ENCODE measurements at places on chromosomes 11 and 22.

GRCh38 chr22:48423481-48423911 lies 1404.2 kb downstream of the BRD1 start:
- DNase-seq, result no peak

- no peak for DNase-seq
Observed at GRCh38 chr11:73384531-73384871, 8.3 kb downstream of the RELT start.

DNA sequence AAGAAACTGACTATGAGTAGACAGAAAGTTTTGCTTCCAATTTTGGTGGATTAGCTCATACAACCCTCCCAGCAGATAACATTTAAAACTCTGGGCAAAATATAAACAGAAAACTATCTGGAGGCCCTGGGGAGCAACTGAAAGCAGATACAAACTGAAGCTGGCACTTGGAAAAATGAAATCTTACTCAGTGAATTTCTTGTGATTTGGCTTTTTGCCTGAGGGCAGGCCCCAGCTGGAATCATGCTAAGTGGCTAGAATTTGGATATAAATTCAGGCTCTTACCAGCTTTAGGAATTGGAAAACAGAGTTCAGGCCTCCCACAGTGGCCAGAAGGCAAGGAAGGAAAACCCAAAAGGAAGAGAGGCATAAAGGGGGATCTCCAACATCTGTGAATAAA lies 85.8 kb downstream of the EFCAB6 start:
- DNase-seq, result no peak

DNA sequence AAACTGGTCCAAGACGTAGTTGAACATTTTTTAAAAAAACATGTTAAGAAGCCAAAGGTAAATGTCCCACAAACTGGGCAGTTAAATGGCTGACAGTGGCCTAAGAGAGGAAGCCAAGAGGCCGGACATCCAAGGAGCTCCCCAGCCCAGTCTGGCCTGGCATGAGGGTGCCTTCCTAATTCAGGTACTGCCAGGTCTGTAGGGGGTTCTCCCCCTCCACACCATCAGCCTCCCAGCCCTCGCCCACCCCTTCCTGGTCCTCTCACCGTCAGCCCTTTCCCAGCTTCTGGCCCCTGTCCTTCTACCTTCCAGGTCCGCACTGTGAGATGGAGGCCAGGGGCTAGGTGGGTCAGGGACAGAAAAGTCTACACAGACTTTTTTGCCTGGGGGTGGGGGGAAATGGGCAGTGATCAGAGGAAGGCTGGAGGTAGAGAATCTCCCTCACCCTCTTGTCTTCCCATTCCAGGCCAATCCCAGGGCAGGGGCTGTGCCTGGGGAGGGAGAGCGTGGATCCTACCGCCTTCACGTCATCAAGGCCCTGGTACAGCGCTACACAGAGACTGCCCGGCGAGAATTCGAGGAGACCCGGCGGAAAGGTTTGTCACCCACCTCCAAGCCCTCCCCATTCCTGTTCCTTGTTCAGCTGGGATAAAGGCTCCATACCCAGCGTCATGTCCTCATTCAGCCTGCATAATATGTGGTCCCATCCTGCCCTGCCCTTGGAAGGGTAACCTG lies 6.0 kb downstream of the ART5 start:
- DNase-seq, result no peak

GRCh38 chr11:2551131-2551530 lies 106.3 kb downstream of the KCNQ1 start:
- DNase-seq, result no peak

GRCh38 chr11:36110668-36111410 lies 167.0 kb downstream of the LDLRAD3 start:
- DNase-seq, result no peak
